ENCODE measurements at places on chromosomes 4 and X. TPM values are rescaled to one million over a fixed set of nuclear protein-coding genes. Genes with fewer than 3 reads are reported as not detected.

DNA sequence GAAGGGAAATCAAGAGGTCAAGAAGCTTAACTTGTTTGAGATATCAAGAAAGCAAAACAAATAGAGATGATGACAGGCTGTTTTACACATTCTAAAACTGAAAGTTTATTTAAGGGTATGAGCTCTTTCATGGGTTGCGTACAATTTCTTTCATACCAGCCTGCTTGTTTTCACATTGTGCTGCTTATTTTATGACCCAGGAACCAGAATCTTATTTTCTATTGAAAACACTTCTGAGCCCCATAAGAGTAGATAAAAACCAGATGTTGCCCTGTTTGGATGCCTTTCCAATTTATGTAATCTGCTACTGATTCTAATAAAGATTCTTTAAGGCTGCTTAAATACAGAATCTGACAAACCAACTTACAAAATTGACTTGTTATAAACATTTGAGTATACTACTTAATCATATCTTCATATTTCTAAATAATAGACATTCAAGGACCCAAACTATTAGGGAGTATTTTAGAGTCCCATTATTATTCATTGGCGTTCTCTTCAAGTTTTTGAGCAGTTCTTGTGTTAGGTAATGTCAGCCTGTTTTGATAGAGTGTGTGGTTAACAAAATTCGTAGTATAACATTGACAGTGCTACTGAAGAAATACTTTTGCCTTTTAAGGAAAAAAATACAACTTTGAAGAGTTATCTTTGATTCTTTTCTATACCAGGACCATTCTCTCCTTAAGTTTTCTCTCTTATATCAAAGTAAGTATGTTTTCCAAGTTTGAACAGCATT lies 74.4 kb downstream of the PDLIM5 start:
- DNase-seq = no peak

GRCh38 chr4:168849997-168850396 lies 160.1 kb downstream of the CBR4 start:
- DNase-seq = no peak

DNA sequence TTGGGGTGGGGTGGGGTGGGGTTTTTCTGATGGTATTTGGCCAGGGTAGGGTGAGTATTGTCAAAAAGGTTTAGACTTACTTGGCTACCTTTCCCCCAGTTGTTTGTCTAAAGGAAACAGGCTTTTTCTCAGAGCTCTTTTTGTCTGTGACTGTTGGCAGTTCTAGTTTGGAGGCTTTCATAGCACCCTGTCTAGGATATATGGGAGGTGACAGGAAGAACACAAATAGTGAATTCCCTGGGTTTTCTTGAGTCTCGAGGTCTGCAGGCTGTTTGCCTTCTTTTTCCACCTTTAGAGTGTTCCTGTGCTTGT lies 13.5 kb downstream of the RPS6KA3 start:
- DNase-seq = no peak

REPS2 gene
- total RNA-seq = not detected

CENPVL1 gene
- total RNA-seq = not detected

DNA sequence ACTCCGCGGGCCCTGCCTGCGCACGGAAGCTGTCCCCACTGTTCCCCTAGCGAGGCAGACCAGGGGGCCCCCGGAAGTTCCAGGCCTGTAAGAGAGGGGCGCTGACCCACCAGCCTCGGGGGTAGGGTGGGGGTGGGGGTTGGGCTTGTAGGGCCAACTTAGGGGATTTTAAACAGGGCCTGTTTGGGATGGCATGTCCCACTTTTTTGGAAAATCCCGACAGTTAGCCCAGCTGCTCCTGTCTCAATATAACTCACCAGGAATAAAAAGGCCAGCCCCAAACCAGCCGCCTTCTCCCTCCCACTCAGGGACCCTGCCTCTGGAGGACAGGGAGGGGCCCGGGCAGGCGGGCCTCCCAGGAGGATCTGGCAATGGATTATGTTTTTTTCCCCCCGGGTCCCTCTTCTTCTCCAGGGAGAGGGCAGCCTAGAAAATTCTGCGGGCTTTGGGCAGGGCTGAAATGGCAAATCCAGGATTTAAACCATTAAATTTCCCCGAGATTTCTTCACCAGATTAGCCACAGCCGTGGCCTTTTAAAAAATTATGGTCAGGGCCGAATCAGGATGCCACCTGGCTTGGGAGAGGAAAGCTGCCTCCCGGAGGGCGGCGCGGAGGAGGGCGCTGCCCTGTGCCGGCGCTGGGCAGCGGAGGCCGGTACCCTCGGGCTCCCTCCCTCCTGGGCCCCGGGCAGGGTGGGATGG lies 957 bp downstream of the PPP2R2C start:
- DNase-seq = no peak

DNA sequence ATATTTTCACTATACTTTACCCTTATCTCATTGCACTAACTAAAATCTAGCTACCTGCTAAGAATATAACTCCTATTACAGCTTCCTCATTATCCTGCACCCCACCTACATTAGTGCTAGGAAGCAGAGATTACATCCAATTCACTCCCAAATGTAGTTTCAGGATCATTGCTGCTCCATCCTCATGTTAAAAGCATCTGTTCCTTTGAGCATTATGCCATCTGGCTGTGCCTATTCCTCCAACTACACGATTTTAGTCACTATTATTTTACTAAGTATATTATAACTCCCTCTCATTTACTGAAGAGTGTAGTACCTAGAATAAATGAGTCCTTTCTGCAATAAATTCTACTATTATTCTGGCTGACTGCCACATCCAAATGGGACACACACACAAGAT lies 1586.9 kb downstream of the TECRL start:
- no peak for DNase-seq

BRS3 gene
- not detected for total RNA-seq

- no peak for DNase-seq
Observed at GRCh38 chr4:123807866-123808265, 411.3 kb downstream of the SPRY1 start.

- DNase-seq = no peak
Observed at GRCh38 chr4:176377780-176378179, 58.0 kb downstream of the SPCS3 start.

DNA sequence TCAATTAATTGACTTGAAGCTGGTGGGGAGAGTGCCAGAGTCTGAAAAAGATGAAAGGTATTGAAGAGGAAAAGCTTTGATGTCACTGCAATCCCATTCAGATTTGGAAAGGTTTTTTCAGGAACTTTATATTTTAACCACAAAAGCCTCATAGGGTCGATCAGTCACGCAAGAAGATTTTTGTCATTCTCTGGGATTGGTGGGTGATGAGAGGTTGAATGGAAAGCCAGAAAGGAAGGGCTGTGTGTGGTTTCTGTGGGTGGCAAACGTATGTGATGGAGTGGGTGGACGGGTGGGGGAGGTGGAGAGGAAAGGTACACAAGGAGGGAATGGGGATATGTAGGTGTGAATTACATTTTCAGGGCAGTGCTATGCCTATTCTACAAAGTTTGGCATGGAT lies 173.8 kb upstream of the SCML1 start:
- no peak for DNase-seq

- no peak for DNase-seq
Observed at GRCh38 chr4:16263056-16263455, 36.8 kb upstream of the TAPT1 start.

GRCh38 chrX:134547047-134547679 lies 87.2 kb downstream of the HPRT1 start:
- DNase-seq = no peak

DNA sequence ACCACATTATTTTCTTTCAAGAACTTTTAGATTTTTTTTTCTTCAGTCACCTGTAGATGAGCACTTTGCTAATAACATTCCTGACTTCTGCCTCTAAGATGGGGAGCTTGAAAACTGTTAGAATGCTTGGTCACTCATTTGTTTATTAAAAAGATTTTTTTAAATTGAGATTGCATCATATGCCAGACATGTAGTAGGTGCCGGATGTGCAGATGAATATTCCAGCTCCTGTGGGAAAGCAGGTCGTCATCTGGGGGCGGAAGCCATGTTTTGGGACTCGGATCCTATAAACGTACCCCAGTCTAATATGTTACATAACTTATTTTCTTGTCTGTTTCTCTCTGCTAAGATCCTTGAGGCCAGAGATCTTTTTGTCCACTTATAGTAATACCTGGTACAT lies 236.8 kb downstream of the ARHGAP10 start:
- DNase-seq = no peak

VSIG1 gene
- 1.0 TPM for total RNA-seq

DNA sequence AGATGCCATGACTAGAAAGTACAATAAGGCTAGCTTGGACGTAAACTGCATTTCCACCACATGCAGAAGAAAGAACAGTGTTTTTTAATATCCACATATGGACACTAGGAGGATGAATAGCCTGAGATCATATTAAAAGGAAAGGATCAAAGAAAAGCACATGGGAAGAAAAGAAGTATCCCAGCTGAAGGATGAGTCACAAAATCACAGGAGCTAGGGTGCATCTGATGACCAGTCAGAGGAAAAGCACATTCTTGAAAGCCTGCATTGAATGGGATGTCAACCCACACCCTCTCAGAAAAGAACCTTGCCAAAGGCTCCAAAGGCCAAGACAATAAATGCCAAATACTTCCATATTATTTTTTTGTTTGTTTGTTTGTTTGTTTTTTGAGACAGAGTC lies 56.8 kb upstream of the PRDX4 start:
- no peak for DNase-seq

DUSP21 gene
- total RNA-seq = not detected
